NCI-H774 (cell line): ENCODE measurements at places on chromosomes 4 and X.

DNA sequence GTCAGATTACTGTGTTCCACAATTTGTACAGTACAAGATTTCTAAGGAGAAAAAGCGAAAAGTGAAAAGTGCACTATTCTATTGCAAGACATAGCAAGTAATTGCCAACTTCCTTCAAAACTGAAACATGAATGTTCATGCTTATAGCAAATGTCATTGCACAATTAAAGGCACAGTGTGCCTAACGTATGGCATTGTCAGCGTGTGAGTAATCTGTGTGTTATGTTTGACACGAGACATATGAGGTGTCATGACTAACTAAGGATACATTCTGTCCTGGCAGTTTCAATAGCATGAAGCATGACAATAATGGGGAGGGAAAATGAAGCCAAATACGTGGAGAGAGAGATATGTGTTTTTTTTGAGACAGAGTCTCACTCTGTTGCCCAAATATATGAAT, 33.6 kb upstream of the TBC1D9 start:
- no peak for DNase-seq

DNA sequence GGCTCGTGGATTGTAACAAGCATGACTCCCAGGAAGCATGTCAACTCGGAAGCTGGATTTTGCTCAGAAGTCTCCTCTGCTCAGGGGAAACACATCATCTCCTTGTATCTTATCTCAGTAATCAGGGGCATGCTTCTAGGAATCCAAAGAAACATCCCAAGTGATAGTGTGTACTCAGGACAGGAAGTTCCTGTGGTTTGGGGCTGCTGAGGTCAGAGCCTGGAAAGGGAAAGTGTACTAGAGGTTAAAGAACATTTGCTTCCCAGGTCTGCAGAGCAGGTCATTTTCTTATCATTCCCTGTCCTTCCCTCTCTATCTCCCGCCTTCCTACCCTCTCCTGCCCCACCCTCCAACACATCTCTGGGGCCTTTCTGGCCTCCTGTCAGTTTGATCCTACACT, 38.8 kb downstream of the SLC34A2 start:
- DNase-seq = no peak

DNA sequence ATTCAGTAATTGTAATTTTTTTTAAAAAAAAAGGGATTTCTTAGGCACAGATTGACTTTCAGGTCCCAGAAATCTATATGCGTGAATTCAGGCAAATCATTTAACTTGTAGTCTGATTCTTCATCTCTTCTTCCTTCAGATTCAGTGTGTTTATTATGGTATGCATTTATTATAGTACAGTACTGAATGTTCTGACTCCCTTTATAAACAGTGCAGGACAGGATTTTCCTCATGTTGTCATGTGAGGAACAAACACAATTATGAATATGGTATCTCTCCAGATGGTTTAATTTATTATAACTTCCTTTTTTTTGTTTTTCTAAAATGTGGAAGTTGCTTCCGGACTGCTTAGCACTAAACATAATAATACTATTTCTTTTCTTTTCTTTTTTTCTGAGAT, 54.2 kb downstream of the RPS3A start:
- DNase-seq = no peak

DNA sequence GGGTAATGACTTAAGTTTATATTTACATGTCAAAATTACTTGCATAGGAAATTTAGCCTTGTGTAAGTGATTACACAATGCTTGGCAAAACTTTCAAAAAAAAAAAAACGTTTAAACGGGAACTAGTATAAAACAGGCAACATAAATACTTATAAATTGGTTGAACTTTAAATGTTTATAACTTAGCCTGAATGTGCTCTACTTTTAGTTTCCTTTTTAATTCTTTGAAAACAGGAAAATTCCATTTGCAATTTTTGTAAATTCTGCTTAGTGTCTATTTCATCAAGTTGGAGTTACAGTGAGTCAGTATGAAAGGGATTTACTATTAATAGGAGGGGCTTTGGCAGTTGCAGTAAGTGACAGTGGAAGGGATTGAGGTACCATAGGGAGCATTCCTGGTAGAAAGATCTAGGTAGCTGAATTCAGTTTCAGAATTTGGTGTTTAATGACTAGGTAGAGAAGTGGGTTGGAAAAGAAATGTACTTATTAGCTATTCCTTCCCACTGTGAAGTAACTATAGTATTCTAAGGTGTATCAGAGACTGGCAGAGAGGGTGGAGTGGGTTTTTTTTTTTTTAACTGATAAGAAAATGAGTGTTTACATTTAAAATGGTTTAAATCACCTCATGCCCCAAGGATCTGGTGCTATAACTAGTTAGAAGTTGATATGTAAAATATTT, 2.8 kb downstream of the STAG2 start:
- DNase-seq = no peak

DNA sequence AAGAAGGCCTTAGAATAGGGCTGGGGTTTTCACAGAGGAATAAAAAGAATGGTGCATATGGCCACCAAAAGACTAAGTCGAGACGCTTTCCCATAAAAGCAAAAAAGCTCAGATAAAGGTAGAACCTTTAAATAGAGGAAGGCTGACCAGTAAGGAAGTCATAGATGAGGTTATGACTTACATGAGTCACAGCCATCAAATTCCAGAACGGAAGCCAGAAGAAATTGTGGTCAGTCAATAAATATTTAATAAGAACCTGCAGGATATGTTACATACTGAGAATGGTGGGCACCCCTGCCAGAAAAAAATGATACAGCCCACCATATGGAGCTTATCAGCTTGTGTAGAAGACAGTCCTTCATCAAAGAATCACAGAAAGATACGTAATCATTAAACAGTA, 120.1 kb downstream of the MANBA start:
- DNase-seq = no peak

DNA sequence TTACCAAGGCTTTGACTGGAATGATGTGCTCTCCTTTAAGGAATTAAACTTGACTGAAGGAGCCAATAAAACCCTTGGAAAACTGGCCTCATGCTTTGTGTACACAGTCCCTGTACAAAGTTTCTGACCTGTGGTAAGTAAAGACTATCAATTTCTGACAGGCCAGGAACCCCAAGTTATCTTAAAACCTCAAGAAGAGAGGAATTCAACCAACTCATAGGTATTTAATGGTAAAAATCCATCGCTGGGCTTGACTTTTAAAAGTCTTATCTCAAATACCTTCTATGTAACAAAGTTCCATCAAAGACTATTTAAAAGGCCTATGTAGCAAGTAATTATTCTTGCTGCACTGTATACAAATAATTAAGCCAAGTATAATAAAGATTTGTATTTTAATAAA, 103.7 kb upstream of the TENT5D start:
- no peak for DNase-seq

DNA sequence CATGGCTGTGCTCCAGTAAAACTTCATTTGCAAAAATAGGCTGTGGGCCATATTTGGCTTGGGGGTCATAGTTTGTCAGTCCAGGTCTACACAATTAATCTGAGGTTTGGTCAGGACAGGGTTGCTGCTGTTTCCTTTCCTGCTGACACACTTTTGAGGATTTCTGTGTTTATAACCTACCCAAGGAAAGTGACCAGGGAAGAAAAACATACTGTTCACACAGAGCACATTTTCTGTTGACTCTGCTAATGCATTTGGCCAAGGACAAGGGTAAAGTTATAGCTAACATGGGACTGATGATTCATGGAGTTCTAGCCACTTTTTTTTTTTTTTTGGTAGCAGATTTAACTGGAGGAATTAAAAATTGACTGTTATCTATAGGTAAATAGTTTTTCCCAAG, 43.9 kb upstream of the GEMIN8 start:
- no peak for DNase-seq

DNA sequence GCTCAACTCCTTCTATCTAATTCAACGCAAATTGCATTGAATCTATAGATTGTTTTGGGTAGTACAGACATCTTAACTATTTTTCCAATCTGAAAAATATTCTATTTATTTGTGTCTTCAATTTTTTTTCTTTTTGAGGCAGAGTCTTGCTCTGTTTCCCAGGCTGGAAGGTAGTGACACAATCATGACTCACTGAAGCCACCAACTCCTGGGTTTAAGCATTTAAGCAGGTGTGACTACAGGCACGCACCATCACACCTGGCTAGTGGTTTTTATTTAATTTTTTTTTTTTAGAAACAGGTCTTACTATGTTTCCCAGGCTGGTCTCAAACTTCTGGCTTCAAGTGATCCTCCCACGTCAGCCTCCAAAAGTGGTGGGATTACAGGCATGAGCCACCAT, 98.3 kb downstream of the GK start:
- DNase-seq = no peak

GRCh38 chr4:52833941-52834525, 28.1 kb upstream of the RASL11B start:
- DNase-seq = no peak

GRCh38 chrX:140355429-140355828, 149.4 kb downstream of the SOX3 start:
- DNase-seq = no peak

DNA sequence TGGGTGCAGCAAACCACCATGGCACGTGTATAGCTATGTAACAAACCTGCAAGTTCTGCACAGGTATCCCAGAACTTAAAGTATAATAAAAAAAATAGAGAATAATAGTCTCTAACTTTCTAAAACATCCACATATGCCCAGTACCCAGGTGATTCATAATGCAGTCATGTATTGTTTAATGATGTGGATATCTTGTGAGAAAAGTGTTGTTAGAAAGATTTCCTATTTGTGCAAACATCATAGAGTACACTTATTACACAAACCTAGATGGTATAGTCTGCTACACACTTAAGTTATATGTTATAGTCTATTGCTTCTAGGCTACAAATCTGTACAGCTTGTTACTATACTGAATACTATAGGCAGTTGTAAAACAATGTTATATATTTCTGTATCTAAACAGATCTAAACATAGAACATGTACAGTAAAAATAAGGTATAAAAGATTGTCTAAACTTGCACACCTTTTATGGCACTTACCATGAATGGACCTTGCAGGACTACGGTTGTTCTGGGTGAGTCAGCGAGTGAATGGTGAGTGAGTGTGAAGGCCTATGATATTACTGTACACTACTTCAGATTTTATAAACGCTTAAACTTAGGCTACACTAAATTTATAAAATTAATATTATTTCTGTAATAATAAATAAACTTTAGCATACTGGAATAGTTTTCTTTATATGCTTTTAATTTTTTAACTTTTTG, 232.2 kb upstream of the SLIT2 start:
- DNase-seq = no peak

GRCh38 chr4:159010563-159011260, 92.2 kb upstream of the RAPGEF2 start:
- DNase-seq = peak; percentile 69

- DNase-seq = no peak
Measured at GRCh38 chrX:69152417-69152841, 12.8 kb downstream of the PJA1 start.

- no peak for DNase-seq
Measured at GRCh38 chr4:158873795-158874401, 105.1 kb downstream of the FNIP2 start.

DNA sequence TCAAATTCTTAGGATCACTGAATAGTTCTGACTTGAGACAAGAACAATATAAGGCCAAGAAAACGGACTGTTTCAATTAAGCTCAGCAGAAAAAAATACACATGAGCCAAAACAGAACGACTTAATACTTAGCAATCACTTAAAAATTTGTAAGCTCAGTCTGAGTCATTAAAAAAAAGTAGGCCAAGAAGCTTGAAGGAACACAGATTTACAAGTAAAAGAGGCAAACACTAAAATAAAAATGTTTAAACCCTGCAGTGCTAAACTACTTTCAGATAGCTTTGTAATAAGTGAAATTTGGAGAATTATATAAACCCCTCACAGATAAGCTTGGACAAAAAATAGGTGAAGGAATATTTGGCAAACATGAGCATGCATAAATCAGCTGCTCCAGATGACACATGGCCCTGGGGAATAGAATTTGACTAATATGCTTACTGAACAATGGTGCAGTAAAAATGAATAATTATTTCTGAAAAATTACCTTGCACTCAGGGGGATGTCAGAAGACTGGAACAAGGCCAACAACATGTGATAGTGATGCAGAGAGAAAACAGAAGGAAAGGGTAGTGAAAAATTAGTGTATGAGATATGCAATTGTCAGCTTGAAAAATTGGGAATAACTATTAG, 49.6 kb downstream of the LNX1 start:
- no peak for DNase-seq
